Progenitor cell of endocrine pancreas (in vitro differentiated cells): ENCODE measurements at places on chromosomes 2 and 18.

DNA sequence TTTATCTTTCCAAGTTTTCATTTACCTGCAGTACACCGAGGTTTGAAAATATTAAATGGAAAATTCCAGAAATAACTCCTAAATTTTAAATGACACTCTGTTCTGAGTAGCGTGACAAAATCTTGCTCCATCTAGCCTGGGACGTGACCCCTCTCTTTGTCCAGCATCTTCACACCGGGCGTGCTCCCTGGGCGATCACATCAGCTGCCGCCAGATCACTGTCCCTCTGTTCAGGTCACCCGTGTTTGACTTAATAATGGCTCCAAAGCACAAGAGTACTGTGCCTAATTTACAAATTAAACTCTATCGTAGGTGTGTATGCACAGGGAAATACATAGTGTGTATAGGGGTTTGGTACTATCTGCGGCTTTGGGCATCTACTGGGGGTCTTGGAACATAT is 6.1 kb upstream of the TMEM185B start:
- H3K4me1 ChIP-seq: peaks cover 8% of the 10 kb centered on the region
- no peak for DNase-seq

DNA sequence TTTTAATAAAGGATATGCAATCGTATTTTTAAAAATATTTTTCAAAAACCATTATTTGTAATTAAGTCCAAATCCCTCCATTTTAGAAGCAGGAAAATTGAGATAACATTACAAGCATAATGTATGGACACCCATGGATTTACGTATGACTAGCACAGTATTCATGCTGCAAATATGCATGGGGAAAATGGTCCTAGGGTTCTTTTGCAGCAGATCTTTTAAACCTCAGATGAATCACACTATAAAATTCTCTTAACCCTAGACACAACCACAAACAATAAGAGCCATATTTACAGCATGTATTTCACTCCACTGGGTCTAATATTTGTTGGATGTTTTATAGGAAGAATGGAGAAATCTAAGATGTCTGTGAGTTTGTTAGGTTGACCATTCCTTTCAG is 453.4 kb downstream of the TGIF1 start:
- no peak for DNase-seq
- H3K4me1 ChIP-seq: peaks cover 21% of the 10 kb centered on the region
- no peaks in the 10 kb centered on the region for H3K27me3 ChIP-seq
- no peaks in the 10 kb centered on the region for H3K36me3 ChIP-seq
- H3K4me3 ChIP-seq: no peak overlapping the region

GRCh38 chr2:168256448-168256847 is 9.1 kb upstream of the STK39 start:
- peaks cover 3% of the 10 kb centered on the region for H3K36me3 ChIP-seq
- no peak overlapping the region for H3K4me3 ChIP-seq
- DNase-seq: no peak
- H3K27ac ChIP-seq: no peak overlapping the region
- H3K27me3 ChIP-seq: no peaks in the 10 kb centered on the region

- H3K36me3 ChIP-seq: peaks cover 3% of the 10 kb centered on the region
- peaks cover 34% of the 10 kb centered on the region for H3K4me1 ChIP-seq
- DNase-seq: no peak
- peak overlapping the region; percentile 50 for H3K27ac ChIP-seq
- H3K27me3 ChIP-seq: no peaks in the 10 kb centered on the region
Measured at GRCh38 chr2:43019536-43020183, 206.7 kb downstream of the ZFP36L2 start.

- peaks cover 51% of the 10 kb centered on the region for H3K27me3 ChIP-seq
- peaks cover 12% of the 10 kb centered on the region for H3K4me1 ChIP-seq
- H3K36me3 ChIP-seq: no peaks in the 10 kb centered on the region
- no peak for DNase-seq
- H3K4me3 ChIP-seq: no peak overlapping the region
Measured at GRCh38 chr2:121189661-121190381, 95.2 kb downstream of the TFCP2L1 start.

GRCh38 chr2:98518101-98518500 is 73.4 kb downstream of the INPP4A start:
- peaks cover 2% of the 10 kb centered on the region for H3K4me1 ChIP-seq
- H3K27me3 ChIP-seq: no peaks in the 10 kb centered on the region
- H3K36me3 ChIP-seq: peaks cover 6% of the 10 kb centered on the region
- H3K4me3 ChIP-seq: no peak overlapping the region
- DNase-seq: no peak

DNA sequence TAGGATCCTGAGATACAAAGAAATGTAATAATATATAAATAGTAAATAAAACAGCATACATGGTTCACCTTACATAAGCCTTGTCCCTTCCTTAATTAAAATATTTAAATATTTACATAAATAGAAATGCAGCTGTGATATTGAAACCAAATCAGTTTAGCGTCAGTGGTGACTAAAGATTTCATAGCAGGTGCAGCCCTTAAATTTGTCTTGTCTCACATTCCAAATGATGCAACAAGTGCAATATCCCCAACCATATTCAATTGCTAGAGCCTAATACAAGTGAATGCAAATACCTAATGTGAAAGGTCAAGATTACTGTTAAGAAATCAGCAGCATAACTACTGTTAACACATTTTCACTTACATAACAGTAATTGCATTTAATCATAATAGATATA is 539.5 kb downstream of the NYAP2 start:
- H3K27ac ChIP-seq: no peak overlapping the region
- H3K4me3 ChIP-seq: no peak overlapping the region
- H3K27me3 ChIP-seq: no peaks in the 10 kb centered on the region
- no peaks in the 10 kb centered on the region for H3K4me1 ChIP-seq
- no peaks in the 10 kb centered on the region for H3K36me3 ChIP-seq
- no peak for DNase-seq

- H3K36me3 ChIP-seq: no peaks in the 10 kb centered on the region
- DNase-seq: peak; percentile 12
- peaks cover 3% of the 10 kb centered on the region for H3K27me3 ChIP-seq
- no peak overlapping the region for H3K27ac ChIP-seq
- H3K4me3 ChIP-seq: no peak overlapping the region
Measured at GRCh38 chr2:168961450-168962229, 60.5 kb downstream of the G6PC2 start.

DNA sequence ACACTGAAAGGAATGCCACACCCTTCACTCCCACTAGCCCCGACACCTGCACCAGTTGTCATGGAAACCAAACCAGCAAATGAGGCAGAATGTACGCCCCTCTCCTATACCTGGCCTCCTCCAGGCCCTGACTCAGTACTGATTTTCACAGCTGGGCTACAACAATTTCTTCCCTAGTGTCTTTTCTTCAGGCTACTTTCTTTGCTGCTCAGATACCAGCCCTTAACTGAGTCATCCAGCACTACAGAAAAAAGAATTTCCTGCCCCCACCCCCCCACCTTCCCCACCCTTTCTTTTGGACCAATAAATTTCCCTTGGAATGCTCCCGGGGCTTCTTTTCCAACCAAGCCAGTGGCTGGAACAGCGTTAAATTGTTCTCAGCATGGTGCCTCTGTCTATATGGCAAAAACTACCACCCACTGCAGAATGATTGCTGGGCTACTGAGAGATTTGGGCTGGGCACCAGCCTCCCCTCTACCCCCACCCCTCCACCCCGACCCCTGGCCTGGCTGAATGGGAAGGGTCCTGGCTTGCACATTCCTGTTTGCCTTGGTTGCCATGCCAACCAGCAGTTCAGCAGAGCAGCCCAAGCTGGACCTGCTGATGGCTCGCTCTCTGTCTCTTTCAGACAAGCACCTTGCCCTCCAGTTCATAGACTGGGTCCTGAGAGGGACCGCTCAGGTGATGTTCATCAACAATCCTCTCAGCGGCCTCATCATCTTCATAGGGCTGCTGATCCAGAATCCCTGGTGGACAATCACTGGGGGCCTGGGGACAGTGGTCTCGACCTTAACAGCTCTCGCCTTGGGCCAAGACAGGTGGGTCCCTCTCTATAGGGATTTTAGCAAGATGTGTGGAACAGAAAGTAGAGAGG is 11.3 kb downstream of the SLC14A2 start:
- H3K4me3 ChIP-seq: no peak overlapping the region
- H3K27me3 ChIP-seq: peaks cover 18% of the 10 kb centered on the region
- H3K27ac ChIP-seq: no peak overlapping the region
- DNase-seq: no peak
- peaks cover 11% of the 10 kb centered on the region for H3K4me1 ChIP-seq
- H3K36me3 ChIP-seq: no peaks in the 10 kb centered on the region

DNA sequence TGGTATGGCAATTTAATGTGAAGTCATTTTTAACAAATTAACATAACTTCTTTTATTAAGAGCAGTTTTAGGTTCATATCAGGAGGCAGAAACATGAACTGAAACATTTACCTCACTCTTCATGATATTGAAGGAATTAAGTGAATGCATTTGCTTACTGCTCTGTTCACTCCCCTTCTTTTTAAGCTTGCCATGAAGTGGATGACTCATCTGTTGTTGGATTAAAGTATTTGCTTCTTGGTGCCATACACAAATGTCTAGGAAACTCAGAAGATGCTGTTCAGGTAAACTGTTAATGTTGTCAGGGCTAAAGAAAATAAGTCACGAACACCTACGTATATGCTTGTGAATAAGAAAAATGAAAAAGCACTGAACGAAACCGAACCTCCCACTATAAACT is 10.2 kb upstream of the CABYR start:
- no peak for DNase-seq
- peaks cover 2% of the 10 kb centered on the region for H3K4me1 ChIP-seq
- no peak overlapping the region for H3K4me3 ChIP-seq
- H3K36me3 ChIP-seq: peaks cover 18% of the 10 kb centered on the region
- H3K27ac ChIP-seq: no peak overlapping the region

- H3K4me1 ChIP-seq: peaks cover 19% of the 10 kb centered on the region
- peaks cover 37% of the 10 kb centered on the region for H3K27me3 ChIP-seq
- peak; percentile 50 for DNase-seq
- H3K36me3 ChIP-seq: no peaks in the 10 kb centered on the region
- H3K4me3 ChIP-seq: peak within 1 kb of the TSS; percentile 82
Measured at GRCh38 chr2:159797543-159798375, at the start of gene CD302. TSS of gene CD302 (minus strand) at chr2:159798208. CDS start at chr2:159798198, 10 bp downstream.

DNA sequence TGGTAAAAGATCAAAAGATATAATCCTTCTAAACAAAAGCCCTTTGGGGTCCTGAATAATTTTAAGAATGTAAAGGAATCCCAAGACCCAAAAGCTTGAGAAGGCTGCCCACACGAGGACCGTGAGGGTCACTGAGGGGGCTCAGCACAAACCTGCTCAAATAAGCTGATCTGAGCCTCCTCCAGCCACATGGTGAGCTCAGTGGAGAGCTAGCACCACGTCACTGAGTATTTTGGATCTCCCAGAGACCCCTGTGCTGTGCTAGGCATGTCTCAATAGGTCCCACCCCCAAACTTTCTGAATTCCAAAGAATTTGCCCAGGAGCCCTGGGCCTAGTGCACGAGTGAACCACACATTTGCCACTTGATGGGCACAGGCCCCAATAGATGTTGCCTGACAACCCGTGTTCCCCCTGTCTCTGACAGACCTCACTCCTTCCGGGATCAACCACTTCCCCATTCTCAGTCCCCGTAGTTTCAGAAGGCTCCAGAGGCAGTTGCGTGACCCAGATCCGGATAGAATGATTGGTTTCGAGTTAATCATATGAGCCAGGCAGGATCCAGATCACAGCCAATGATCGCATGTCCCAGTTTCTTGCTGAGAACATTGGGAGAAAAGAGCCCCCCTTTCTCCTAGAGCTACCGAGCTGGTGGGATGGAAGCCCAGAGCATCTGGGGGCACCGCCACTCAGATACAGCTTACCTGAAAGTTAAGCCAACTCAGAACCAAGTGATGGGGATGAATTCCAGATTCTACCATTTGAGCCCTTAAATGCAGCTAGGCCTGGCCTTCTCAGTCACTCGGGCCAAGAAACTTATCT is 203.8 kb downstream of the TNS1 start:
- H3K4me3 ChIP-seq: no peak overlapping the region
- H3K4me1 ChIP-seq: peaks cover 3% of the 10 kb centered on the region
- H3K27ac ChIP-seq: no peak overlapping the region
- no peaks in the 10 kb centered on the region for H3K36me3 ChIP-seq
- H3K27me3 ChIP-seq: peaks cover 3% of the 10 kb centered on the region

GRCh38 chr2:150028322-150028721 is 440.7 kb upstream of the MMADHC start:
- peaks cover 2% of the 10 kb centered on the region for H3K4me1 ChIP-seq
- no peak overlapping the region for H3K27ac ChIP-seq
- H3K36me3 ChIP-seq: no peaks in the 10 kb centered on the region

DNA sequence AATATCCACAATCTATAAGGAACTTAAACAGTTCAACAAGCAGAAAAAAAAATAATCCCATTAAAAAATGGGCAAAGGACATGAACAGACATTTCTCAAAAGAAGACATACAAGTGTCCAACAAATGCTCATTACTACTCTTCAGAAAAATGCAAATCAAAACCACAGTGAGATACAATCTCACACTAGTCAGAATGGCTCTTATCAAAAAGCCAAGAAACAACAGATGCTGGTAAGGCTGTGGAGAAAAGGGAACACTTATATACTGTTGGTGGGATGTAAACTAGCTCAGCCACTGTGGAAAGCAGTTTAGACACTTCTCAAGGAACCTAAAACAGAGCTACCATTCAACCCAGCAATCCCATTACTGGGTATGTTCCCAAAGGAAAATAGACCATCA is 7.2 kb upstream of the CRYGB start:
- no peak overlapping the region for H3K4me3 ChIP-seq
- no peaks in the 10 kb centered on the region for H3K36me3 ChIP-seq
- DNase-seq: no peak
- no peaks in the 10 kb centered on the region for H3K27me3 ChIP-seq
- H3K27ac ChIP-seq: no peak overlapping the region

GRCh38 chr18:39318008-39318407 is 1752.4 kb upstream of the CELF4 start:
- H3K36me3 ChIP-seq: peaks cover under 1% of the 10 kb centered on the region
- H3K4me1 ChIP-seq: peaks cover 34% of the 10 kb centered on the region
- no peak for DNase-seq
- no peaks in the 10 kb centered on the region for H3K27me3 ChIP-seq

DNA sequence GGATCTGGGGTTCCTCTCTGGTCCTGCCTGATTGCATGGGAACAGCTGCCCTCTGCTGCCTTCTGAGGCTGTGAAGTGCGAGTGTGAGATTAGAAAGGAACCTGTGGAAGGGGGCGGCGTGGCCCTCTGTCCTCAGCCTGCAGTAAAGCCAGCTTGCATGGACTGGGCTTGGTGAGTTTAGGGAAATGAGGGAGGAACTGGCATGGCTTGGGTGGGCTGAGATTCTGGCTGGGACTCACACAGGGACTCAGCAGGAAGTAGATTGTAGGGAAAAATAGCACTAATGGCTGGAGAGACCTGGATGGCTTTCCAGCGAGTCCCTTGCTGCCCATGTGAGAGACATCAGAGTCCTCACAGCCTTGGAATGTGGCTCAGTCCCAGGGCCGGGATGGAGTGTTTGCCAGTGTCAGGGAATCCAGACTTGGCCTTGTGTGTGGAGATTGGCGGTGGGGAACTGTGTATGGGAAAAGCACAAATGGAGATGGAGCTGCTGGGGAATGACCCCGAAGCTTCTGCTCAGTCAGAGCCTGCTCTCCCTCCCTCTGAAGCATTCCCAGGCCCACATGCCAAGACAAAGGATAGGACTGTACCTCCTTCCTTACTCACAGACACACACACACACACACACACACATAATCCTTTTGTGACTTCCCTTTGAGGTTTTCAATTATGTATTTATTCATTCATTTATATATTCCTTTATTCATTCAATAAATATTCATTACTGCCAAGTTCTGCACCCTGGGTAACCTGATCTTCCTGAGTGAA is 115.4 kb downstream of the ACAA2 start:
- peaks cover 4% of the 10 kb centered on the region for H3K27me3 ChIP-seq
- no peak overlapping the region for H3K4me3 ChIP-seq
- H3K36me3 ChIP-seq: no peaks in the 10 kb centered on the region
- H3K27ac ChIP-seq: peak overlapping the region; percentile 54
- DNase-seq: no peak
